ENCODE measurements at places on chromosomes 16 and 17. TPM values are rescaled to one million over a fixed set of nuclear protein-coding genes. Genes with fewer than 3 reads are reported as not detected.

DNA sequence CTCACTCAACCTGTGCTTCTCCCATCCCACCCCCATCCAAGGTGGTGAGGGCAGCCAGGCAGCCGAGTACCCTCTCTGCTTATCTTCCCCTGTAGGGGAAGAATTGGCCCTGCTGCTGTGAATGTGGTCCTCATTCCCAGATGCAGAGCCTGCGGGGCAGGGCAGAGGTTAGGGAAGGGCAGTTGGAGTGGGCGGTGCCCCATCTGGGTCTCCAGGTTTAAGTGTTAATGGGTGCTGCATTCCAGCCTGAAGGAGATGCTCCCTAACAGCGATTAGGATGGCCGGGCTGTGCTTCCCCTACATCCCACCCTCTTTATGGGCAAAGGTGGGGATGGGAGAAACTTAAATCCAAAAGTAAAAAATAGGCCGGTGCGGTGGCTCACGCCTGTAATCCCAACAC lies 12.1 kb downstream of the TMEM95 start:
- peak; percentile 49 for DNase-seq
- H3K4me3 ChIP-seq = no peak overlapping the region
- no peak overlapping the region for H3K27ac ChIP-seq

SLC5A10 gene
- not detected for total RNA-seq

ODAD4 gene
- 0.76 TPM for total RNA-seq

KRTAP9-8 gene
- total RNA-seq = not detected

DNA sequence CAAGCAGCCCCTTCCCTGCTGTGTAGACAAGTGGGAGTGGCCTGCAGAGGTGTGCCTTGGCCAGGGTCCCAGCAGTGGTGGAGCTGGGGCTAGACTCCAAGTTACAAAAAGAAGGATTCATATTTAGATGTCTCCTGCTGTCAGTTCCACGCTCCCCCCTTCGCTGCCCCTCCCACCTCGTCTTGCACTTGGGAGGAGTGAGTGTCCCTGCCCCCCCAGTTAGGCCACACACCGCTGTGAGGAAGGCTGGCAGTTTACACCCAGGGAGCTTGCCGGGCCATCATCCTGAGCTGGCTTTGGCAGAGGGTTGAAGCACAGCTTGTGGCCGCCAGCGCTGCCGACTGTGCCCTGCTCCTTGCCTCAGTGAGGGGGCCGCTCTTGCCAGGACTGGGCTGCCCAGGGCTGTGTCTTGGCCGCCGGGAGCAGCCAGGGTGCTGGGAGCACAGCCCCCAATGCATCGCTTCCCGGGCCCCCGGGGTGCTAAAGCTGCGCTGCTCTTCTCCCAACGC lies 44.3 kb downstream of the ELAC2 start:
- DNase-seq = no peak
- H3K27ac ChIP-seq = no peak overlapping the region
- no peaks in the 10 kb centered on the region for H3K36me3 ChIP-seq
- H3K27me3 ChIP-seq = peaks cover 20% of the 10 kb centered on the region
- no peak overlapping the region for H3K4me3 ChIP-seq

IL34 gene
- total RNA-seq = not detected

DNA sequence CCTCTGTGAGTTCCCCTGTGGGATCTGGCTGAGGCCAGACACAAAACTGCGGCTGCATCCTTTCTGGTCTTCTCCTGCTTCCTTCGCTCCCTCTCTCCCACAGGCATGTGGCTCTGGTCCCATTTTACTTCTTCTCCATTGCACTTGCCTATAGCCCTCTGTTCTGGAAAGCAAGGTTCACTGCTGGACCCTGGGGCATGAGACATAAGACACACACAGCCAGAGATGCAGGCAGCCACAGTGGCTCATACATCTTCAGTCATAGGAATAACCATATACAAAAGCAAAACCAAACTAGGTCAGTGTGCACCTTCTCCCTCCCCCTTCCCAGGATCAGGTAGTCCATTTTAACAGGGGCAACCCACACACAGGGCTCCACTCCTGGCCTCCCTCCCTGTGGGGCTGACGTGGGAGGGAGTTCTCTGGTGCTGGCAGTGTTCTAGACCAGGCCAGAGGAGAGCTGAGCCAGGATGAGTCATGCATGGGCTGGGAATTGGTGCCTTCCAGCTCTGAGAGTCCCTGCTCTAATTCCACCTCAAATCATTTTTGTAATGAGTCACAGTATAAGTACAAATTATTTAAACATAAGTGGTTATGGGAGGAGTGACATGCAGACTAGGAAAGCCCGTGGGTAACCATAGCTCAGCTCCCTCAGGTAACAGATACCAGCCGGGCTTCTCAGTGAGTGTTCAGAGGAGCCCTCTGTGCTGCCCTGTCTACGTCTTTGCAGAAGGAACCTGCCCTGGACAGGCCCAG lies 58.0 kb downstream of the ASIC2 start:
- no peaks in the 10 kb centered on the region for H3K27me3 ChIP-seq
- no peak for DNase-seq
- H3K36me3 ChIP-seq = no peaks in the 10 kb centered on the region
- no peaks in the 10 kb centered on the region for H3K4me1 ChIP-seq
- no peak overlapping the region for H3K27ac ChIP-seq

GRCh38 chr16:66923247-66923731 lies 2.0 kb downstream of the RRAD start:
- H3K27me3 ChIP-seq = peaks cover 38% of the 10 kb centered on the region
- no peak overlapping the region for H3K4me3 ChIP-seq
- H3K4me1 ChIP-seq = peaks cover 23% of the 10 kb centered on the region
- no peaks in the 10 kb centered on the region for H3K36me3 ChIP-seq

NME2 gene
- 795 TPM for total RNA-seq

UMOD gene
- not detected for total RNA-seq

GRCh38 chr17:67364847-67365737 lies 1.3 kb downstream of the PSMD12 start:
- peak; percentile 57 for DNase-seq
- H3K27ac ChIP-seq = peak overlapping the region; percentile 93
- no peaks in the 10 kb centered on the region for H3K27me3 ChIP-seq
- H3K4me3 ChIP-seq = peak overlapping the region; percentile 97
- H3K36me3 ChIP-seq = peaks cover 36% of the 10 kb centered on the region

DNA sequence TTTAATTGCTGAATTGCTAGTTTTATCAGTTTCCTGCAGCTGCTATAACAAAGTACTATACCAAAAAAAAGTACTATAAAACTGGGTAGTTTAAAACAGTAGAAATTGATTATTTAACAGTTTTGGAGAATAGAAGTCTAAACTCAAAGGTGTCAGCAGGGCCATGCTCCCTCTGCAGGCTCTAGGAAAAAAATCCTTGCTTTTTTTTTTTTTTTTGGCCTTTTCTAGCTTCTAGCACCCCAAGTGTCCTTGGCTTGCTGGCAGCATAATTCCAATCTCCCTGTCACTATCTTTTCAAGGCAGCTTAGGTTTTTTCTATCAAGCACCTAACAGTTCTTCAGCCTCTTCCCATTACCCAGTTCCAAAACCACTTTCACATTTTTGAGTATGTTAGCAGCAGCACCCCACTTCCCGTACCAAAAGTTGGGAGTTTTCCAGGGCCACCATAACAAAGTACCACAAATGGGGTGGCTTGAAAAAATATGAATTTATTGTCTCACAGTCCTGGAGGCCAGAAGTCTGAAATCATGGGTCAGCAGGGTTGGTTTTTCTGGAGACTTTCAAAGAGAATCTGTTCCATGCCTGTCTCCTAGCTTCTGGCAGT lies 37.4 kb downstream of the BPTF start:
- H3K36me3 ChIP-seq = peaks cover 21% of the 10 kb centered on the region
- DNase-seq = no peak
- no peak overlapping the region for H3K4me3 ChIP-seq

- no peaks in the 10 kb centered on the region for H3K36me3 ChIP-seq
- no peaks in the 10 kb centered on the region for H3K4me1 ChIP-seq
- no peak overlapping the region for H3K27ac ChIP-seq
- no peak for DNase-seq
- H3K27me3 ChIP-seq = no peaks in the 10 kb centered on the region
Observed at GRCh38 chr16:77925531-77925930, 96.8 kb upstream of the CLEC3A start.

APOBR gene
- 4.1 TPM for total RNA-seq

ZNF276 gene
- 33.3 TPM for total RNA-seq

Measured in activated CD4-positive, alpha-beta T cell treated with anti-CD3 and anti-CD28 coated beads, Interleukin-2, amount 10 ng/mL, durations not matched to agents 24 days and 14 days (primary cell).